ENCODE measurements at places on chromosomes 13 and 19.
A peak's percentile ranks its signal among the peaks of the same experiment; 100 is the strongest.

- DNase-seq = no peak
Measured at GRCh38 chr13:53822136-53822535, 793.5 kb downstream of the OLFM4 start.

DNA sequence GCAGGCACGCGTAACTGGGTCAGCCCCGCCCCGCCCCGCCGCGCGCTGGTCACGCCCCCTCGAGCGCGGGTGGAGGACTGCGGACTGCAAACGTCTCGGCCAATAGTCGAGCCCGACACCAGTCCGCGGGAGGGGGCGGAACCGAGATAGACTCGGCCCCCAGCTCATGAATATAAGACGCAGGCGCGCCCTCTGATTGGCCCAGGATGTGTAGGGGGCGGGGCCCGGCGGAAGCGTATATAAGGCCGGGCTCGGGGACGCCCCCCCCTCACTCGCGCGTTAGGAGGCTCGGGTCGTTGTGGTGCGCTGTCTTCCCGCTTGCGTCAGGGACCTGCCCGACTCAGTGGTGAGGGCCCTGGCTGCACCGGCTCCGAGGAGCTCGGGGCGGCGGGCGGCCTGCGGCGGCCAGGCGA is at the start of gene CIRBP:
CIRBP (plus strand) TSS at position 268 of the 413 bp plus-strand sequence. CDS start 1,602 bp downstream, outside the sequence.
- DNase-seq = peak; percentile 98

DNA sequence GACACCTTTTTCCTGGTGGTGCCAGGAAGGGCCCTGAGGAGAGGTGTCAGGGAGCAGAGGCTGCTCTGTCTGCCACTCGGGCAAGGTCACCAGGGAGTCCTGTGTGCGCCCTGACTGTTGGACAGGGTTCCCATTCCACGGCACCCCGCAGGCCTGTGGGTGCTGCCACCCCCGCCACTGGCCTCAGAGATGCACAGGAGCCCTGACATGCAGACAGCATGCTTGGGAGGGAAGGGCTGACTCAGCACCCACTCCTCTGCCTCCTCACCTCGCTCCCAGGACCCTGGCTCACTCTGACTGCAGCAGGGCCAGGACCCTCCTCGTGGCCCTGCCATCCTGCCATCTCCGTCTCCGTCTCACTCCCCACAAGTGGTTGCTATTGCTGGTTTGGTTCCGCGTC is 25.3 kb downstream of the MAU2 start:
- no peak for DNase-seq

DNA sequence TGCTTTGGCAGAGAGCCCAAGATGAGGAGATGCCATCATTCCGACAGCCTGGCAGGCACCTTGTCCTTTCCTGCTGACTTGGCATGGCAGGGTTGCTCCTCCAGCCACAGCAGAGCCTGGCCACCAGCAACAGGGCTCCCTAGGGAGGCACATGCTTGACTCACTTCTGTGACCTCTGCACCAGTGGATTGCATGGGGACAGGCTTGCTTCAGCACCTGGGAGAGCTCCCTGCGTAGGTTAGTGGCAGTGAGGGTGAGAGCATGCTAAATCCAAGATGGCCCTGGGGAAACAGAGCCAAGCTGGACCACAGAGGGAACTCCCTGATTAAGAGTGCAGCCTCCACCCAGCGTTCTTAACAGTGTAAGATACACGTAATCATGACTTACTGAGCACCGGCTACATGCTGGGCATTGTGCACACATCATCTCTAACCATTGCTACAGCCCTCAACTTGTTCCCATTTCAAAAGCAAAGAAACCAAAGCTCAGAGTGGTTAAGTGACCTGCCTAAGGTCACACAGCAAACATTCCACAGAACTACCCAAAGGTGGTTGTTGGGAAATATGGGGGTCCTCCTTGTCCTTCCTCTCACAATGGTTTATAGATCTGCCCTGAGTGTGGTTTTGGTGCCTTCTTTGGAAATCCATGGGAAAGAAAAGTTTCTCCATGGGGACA is 116.6 kb upstream of the UQCRFS1 start:
- no peak for DNase-seq

DNA sequence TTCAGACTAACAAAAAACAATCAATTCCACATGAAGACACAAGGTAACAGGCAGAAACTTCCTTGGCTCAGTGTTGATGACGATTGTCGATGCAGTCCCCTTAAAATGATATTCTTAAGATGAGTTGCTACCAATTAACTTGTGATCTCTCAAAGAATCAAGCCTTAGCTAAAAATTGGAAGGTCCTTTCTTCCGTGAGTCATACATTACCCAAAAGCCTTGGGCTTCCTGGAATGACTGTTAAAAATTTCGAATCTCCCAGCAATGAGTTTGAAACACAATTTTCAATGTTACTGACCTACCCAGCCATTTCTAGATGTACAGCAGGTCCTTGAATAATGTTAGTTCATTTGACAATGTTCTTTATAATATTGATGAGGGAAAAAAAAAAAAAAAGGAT is 28.0 kb upstream of the RB1 start:
- no peak for DNase-seq

- no peak for DNase-seq
Measured at GRCh38 chr13:111950697-111951096, 116.3 kb upstream of the SOX1 start.

DNA sequence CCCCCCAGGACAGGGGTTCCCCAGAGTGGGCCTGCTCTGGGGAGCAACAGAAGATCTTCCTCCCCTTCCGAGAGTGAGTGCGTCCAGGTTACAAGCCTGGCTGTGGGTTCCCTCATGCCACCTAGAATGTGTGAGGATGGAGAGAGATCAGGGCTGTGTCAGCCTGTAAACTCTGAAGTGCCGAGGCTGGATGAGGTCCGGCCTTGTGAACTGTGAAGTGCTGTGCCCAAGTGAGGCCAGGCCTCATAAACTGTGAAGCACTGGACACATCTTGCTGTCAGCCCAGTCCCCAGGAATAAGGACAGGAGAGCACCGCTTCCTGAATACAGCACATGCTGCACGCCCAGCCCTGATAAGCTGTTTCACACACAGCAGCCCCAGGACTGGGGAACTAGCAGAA is 7.6 kb downstream of the KCNN1 start:
- no peak for DNase-seq

DNA sequence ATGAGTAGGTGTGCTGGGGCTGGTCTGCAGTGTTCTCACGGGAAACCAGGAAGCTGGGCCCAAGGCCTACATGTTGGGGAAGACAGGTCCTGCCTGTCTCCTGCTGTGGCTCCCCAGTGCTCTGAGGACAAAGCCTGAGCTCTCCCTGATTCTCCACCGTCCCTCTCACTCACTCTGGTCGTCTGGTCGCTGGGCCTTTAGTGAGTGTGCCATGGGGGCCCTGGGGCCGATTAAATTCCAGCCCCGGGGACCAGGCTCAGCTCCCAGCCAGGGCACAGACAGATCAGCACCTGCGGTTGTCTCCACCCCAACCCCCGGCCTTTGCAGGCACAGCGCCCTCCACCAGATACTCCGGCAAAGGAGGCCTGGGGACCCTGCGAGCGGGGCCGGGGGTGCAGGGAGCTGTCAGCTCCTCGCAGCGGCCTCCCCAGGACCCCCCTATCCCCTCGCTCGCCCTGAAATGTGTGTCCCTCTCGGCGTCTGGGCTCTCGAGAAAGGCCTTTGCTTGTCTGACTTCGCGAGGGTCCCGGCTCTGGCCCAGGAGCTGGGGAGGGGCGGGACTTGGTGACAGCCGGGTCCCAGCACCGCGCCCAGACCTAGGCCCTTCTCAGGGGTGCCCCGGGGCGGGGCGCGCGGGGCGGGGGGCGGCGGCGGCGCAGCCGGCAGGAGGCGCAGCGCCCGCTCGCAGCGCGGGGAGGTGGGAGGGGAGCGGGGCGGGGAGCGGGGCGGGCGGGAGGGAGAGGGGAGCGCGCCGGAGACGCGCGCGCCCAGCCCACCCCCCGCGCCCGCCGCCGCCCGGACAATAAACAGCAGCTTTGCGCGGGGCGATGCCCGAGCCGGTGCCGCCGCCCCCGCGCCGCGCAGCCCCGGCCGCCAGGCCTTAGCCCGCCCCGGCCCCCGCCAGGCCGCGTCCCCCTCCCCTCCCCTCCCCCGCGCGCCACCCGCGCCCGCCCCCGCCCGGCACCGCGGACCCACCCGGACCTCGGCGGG is at the start of gene PALM:
PALM (plus strand) TSS at position 782 of the 990 bp plus-strand sequence. CDS start 212 bp downstream, outside the sequence.
- no peak for DNase-seq

GRCh38 chr19:805600-806550 is 8.6 kb downstream of the PTBP1 start:
- no peak for DNase-seq

GRCh38 chr19:38683393-38684077 is 36.1 kb downstream of the ACTN4 start:
- no peak for DNase-seq

GRCh38 chr13:98665638-98665995 is 86.9 kb downstream of the SLC15A1 start:
- DNase-seq = no peak

- DNase-seq = no peak
Measured at GRCh38 chr13:112078879-112079531, 12.1 kb downstream of the SOX1 start.

- DNase-seq = no peak
Measured at GRCh38 chr13:76965759-76966421, 17.6 kb downstream of the ACOD1 start.

- no peak for DNase-seq
Measured at GRCh38 chr13:44698066-44698465, 121.9 kb upstream of the TSC22D1 start.

DNA sequence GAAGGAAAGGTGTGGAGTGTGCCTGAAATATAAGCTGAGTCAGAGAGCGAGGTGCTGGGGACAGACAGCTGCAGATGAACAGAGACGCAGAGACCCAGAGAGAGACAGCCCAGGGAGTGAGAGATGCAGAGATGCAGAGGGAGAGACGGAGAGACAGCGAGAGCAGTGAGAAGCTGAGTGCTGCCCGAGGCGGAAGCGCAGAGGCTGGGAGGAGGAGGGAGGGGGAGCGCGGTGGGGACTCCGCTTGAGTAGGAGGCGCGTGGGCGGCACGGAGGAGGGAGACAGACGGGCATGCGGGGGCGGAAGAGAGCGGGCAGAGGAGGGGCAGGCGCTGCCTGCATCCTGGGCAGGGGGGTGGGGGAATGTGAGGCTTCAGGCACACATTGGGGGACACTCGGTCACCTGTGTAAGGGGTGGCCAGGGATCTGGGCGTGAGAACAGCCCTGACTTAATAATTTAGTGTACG is 25.7 kb downstream of the SLC8A2 start:
- DNase-seq = peak; percentile 62

GRCh38 chr13:30301827-30302226 is 5.5 kb downstream of the KATNAL1 start:
- DNase-seq = no peak

GRCh38 chr13:86906127-86906874 is 764.9 kb upstream of the SLITRK5 start:
- DNase-seq = no peak

GRCh38 chr13:94479616-94480015 is at the start of gene DCT:
Gene DCT, minus strand, starts transcription at chr13:94479682. Its CDS starts 427 bp downstream, at chr13:94479255.
- no peak for DNase-seq

DNA sequence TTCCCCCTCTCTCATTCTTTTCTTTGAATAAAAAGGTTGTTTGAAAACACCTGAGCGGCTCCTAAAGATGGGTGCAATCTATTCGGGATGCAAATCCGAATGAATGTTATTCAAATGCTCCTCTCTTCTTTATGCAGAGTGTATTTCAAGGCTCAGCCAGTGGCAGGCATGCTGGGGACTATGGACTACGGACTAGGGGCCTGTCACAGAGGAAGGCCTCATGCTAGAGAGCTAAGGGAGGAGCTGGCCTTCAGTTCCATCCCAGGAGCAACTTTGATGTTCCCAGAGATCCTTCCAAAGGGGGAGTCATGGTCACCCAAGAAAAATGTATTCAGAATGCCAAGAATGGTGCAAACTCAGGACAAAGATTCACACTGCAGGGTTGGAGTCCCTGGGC is 9.3 kb downstream of the ALOX5AP start:
- DNase-seq = no peak

GRCh38 chr13:46489586-46490023 is 63.4 kb upstream of the LRCH1 start:
- DNase-seq = no peak

All from GDM1 (cell line).